ENCODE measurements at places on chromosomes 2 and 18.

- DNase-seq = no peak
Measured at GRCh38 chr18:28459587-28459986, 282.7 kb upstream of the CDH2 start.

GRCh38 chr18:70420146-70420898, 131.5 kb downstream of the SOCS6 start:
- DNase-seq = no peak

DNA sequence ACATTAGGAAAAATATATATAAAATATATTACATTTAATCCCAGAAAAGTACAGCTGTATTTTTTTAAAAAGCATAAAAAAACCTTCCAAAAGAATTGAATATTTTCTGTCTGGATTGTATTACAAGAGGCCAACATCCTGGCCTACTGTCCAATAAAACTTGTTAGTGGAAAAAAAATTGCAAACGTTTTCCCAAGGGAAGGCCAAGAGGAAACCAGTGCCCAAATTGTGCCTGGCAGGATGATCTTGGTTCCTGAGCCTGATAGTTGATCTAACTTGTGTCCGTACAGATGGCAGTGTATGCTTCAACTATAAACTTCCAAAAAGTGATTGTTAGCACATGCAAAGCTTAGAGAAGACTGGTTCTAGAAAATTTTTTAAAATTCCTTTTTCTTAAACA, 90.6 kb upstream of the LPIN2 start:
- DNase-seq = no peak

DNA sequence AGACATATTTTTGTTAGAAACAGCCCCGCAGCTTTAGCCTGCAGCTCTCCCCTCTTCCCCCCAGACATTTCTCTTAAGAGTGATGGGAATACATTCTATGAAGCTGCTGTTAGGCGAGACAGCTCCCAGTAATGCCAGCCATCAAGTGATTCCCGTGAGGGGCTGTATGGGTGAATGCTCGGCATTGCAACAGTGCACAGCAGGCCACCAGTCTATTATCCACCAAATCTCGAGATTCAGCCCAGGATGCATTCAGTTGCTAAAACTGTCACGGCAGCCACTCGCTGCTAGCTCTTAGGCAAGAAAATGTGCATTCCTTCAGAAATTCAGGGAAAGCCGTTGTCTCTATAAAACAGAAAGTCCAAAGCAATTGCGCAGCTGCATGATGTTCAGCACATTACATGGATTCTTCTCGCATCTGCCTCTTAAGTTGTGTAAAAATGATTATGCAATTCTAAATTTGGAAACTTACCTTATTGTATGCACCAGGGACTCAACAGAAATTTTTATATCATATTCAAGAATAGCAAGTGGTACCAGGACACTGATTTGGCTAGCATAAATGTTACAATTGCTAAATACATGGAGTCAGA, 211.3 kb upstream of the ARL4C start:
- no peak for DNase-seq

DNA sequence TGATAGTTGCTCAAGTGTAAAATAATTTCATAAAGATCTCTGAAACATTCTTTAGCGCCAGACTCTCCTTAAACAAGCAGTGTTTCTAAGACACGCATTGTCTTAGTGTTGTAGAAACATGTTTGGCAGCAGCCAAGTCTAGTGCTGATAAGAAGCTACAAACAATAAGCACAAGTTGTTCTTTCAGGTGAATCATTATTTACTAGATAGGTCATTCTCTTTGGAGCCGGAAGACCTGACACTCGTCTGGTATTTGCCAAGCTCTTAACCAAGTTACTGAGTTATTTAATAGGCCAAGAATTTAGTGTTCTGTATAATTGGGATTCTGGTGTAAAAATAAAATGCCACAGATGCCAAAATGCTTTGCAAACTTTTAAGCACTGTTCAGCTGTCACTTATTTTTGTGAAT, 852.1 kb downstream of the CPS1 start:
- DNase-seq = no peak

- DNase-seq = no peak
Measured at GRCh38 chr18:635171-635570, 22.3 kb upstream of the TYMS start.

- no peak for DNase-seq
Measured at GRCh38 chr2:196441527-196441926, 198.0 kb upstream of the CCDC150 start.

DNA sequence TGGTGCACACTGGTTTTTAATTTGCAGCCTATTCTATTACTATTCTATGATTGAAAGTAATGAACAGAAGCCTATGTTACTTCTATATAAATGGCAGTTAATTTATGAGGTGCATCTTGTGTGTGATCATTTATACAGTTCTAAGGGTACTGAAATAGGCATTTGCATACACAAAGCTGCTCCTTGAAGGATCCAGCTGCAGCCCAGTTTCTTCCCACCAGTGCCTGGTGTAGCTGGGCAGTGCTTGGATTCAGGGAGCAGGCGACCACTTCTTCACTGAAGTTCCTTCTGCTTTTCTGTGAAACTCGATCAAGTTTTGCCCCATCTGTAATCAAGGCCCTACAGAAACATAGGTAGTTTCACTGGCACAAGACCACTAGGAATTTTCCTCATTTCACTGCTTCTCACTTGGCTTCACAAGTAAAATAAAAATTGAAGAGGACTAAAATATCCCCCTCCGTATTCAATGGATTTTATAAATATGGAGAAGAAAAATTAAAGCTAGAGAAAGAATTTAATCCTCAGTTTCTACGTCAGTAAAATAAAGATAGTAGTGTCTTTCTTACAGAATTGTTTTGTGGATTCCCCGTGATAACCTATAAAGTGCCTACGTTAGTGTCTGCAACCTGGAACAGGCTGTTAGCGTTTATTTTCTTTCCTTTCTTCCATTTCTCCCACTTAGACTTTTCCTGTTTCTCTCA, 1.7 kb upstream of the LPIN2 start:
- no peak for DNase-seq

DNA sequence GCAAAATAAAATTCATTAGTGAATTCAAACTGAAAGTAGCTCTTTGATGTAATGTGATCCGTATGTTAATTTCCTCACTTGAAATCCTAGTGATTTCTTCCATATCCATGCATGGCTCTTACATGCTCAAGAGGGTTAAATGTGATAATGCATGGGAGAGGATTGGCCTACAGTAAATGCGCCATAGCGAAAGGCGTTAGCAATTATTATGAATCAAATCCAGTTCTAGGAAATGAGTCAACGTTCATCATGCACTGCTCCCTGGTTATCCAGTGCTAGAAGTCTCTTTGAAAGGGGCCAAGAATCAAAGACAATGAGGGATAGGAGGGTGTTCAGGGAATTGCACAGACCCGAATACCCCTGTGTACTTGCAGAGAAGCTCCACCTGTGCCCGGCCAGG, 101.4 kb upstream of the RASGRP3 start:
- no peak for DNase-seq

DNA sequence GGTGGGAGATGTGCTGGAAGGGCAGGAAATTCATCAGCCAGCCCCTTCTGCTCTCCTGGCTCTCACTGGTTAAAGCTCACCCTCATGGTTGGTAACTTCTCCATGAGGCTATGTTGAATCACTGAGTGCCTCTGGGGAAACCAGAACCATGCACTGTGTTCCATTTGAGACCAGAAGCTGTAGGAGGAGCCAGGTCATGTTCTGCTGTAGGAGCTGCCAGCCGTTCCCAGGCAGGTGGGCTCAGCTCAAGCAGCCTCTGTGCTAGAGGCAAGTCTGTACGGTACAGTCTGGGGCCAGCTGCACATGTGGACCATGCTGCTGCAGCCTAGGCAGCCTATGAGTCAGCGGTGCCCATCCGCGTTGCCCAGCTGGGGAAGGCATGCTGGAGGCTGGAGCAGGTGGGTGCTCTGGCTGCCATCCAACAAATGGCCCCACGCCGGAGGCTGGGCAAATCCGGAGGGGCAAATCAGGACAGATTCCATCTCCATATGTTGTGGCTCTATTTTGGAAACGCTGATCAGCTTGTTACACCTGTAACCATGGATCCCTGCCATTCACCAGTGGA, 22.0 kb upstream of the KCNF1 start:
- DNase-seq = no peak

DNA sequence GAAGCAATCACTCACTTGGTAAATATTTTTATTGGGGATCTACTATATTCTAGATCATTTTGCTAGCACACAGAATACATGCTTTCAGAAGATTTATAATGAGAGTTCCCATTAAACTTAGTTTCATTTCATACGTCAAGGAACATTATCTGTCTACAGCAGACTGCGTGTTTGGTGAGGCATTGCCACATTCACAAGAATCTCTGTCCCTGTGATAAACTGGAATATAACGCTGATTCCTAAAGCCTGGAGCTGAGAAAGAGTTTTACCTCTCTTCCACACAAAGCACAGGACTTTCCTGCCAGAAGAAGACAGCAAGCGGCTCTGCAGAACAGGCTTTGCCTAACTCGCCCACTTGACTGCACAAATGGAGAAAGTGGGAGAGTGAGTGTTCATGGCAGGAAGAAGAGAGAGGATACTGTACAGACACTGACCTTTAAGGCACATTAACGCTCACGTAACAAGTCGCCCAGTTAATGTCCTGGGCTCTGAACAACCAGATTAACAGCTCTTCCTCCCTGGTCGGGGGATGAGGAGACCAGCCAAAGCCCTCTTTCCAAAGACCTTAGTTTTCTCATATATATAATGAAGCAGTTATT, 356.2 kb downstream of the GPD2 start:
- DNase-seq = no peak

GRCh38 chr2:28291811-28292440, 100.7 kb upstream of the FOSL2 start:
- no peak for DNase-seq

DNA sequence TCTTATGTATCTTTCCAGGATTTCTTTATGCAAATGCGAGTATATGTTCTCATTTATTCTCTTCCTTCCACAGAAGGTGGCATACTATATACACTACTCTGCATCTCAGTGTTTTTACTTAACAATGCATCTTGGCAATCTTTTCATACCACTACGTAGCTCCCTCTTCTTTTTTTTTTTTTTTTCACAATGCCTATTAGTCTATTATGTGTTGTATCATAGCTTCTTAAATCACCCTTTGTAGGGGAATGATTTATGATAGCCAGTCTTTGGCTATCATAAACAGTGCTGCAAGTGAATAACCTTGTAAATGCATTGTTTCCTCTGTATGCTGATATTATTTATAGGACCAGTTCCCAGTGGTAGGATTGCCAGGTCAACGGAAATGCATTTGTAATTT, 204.2 kb downstream of the BABAM2 start:
- no peak for DNase-seq

DNA sequence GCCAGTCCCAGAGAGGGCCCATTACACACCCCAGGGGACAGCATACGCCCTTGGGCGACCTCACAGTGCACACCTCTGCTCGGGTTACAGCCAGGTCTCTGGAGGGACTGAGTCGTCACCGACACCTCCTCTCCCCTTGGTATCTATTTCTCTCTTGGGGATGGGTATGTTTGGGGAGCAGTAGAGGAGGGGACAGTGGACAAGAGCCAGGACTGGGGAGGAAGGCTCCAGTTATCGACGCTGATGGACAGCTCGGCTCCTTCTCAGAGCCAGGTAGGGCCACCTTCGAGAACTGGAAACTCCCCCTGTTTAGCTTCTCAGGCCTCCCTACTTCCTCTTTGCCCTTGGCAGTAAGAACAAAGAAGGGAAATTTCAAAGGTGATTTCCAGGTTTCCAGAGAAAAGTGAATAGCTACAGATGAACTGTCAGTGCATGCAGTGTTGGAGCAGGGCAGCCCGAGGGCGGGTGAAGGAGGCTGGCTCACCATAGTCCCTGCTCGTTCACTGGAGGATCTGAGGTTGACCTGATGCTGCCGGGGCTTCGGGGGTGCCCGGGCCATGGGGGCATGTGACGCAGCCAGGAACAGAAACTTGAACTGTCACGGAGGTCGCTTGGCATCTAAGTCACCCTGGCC, 4.4 kb upstream of the SEMA4C start:
- DNase-seq = no peak

DNA sequence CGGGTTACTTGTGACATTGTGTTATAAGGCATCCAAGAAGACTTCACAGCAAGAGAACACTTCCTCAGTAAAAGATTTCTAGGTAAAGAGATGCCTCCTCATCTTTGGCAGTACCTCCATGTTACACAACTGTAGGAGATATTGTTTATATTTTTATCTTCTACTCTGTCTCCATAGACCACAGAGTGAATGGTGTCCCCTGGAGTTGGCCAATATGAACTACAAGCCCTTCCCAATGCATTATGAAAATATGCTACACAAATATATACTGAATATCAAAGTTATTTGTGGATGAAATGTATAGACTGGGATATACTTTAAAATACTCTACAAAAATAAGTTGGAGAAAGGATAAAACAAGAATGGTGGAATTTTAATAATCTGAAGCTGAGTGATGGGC, 46.7 kb downstream of the MBOAT2 start:
- DNase-seq = no peak

GRCh38 chr2:114119862-114120261, 230.0 kb downstream of the ACTR3 start:
- no peak for DNase-seq

DNA sequence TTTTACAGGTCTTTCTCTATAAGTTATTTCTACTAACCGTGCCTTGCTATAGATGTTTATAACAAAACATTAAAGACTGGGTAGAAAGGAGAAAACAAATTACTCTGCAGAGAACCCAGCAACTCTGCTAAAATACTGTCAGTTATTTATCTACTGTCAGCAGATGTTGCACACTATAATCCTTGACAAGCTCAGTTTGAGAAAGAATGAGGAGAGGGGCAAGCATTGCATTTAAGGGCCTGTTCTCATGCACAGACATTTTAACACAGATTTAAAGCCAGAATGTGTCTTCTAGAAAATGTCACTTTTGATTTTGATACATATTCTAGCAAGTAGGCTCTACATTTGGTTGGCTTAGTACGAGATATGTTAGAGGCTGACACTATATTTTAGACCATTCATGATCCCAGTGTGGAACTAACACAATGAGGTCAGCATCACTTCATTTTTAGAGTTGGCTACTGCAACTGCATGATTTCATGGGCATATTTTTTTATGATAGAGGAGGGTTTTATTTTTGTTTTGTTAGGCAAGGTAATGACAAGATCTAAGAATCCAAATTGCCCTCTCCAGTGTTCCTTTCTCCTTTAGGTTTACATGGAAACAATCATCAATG, 516.4 kb downstream of the ZEB2 start:
- DNase-seq = no peak

DNA sequence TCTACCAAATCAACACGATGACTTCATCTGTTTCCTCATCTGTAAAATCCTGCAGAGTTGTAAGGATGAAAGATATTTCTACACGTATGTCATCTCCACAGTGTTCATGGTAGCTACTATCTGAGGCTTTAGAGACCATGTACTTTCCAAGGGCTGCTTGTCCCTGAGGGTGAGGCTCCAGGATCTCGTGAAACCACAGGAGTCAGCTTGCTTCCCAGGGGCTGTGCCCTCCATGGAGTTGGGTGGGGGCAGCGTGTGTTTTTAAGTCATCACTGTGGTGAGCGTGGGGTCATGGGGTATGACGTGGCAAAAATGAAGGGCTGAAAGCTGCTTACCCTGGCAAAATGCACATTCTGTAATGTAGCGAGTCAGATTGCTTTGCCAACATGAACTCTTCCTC, 81.6 kb downstream of the ASAP2 start:
- no peak for DNase-seq

All from T-helper 2 cell (primary cell).